ENCODE measurements at places on chromosomes 11 and 22.

GRCh38 chr11:14942745-14943144 lies 29.4 kb downstream of the CALCA start:
- no peak for DNase-seq

DNA sequence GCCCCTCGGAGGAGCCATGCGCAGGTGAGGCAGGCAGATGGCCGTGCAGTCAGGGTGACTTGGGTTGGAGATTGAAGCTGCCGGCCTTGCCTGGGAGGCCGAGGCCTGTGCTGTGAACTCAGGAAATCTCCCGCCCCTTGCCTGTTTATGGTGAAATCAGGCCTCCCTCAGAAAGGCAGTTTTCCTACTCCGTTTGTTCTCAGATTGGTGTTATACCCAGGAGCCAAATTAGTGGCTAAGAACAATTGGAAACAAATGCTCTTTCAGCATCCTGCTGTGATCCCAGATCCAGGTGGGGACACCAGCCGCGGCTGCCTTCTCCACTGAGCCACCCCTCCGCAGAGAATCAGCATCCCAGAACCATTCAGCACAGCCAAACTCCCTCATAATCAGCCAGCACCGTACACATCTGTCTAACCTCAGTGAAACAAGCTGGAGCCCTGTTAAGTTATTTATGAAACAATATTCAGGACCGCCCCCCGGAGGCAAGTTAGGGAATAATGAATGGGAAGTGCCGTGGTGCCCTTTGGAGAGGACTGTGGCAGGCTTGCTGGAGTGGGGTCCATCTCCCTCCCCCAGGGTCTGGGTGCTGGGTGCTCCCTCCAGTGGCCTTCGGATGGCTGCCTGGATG lies 60.0 kb downstream of the PKNOX2 start:
- no peak for DNase-seq

DNA sequence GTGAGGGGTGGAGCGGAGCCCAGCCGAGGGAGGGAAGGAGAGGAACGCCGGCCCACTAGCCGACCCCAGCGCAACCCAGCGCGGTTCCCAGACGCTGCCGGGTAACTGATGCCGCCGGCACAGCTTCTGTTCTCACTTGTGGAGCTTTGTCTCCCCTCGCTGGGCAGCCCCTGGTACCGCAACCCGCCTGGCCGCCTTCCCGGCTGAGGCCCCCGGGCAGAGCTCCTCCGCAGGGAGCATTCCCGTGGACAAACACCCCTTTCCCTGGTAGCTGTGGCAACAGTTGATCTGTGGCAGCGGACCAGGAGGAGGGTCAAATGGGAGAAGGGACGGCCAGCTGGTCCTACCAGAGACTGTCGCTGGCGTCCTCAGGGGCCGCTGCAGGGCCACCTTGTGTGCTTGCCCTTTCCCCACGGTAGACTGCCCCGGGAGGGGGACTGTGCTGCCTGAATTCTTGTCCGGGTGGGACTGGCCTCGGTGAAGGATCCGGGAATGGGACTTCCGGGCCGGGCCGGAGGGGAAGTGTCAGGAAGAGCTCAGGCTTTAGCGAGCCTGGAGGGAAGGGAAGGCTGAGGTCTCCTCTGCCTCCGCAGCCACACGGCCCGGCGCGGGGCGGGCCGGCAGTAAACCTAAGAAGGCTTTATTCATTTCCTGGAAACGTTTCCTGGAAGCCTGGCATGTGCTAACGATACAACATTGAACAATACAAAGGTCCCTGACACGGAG lies 468.0 kb downstream of the OPCML start:
- DNase-seq = no peak

GRCh38 chr11:95459291-95460042 lies 228.5 kb upstream of the SESN3 start:
- no peak for DNase-seq

GRCh38 chr22:45223304-45224117 lies 17.2 kb downstream of the KIAA0930 start:
- DNase-seq = no peak

DNA sequence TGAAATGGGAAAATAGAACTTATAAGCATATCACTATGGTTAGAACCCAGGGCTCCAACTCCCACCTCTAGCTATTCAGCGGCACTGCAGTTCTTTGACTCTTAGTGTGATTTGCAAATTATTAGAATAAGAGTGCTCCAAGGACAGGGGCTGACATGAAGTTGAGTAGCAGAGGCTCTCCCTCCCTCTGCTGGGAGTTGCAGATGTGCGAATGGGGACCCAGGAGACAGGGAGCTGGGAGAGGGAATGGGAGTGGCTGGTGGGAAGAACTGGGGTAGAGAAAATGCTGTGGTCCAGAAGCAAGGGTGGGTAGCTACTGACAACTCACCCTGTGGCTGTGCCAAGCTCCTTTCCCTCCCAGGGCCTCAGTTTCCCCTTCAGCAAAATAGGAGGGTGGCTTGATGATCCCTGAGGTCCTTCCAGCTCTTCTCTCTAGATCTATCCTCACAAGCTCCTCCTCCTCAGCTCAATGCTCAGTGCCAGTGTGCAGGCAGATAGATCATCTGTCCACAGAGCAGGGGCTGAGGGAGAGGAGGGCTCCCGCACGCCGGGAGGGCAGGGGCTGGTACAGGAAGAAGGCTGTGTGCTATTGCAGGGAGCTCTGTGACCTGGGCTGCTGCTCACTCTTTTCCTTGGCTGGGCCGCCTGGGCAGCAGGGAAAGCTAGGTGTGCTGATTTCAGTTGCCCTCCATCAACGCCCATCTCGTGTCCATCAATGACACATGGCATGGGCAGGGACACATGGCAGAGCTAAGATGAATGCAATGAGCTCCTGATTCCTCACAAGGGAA lies 99.0 kb downstream of the NECTIN1 start:
- no peak for DNase-seq

GRCh38 chr11:28384418-28384817 lies 276.2 kb downstream of the METTL15 start:
- DNase-seq = no peak

DNA sequence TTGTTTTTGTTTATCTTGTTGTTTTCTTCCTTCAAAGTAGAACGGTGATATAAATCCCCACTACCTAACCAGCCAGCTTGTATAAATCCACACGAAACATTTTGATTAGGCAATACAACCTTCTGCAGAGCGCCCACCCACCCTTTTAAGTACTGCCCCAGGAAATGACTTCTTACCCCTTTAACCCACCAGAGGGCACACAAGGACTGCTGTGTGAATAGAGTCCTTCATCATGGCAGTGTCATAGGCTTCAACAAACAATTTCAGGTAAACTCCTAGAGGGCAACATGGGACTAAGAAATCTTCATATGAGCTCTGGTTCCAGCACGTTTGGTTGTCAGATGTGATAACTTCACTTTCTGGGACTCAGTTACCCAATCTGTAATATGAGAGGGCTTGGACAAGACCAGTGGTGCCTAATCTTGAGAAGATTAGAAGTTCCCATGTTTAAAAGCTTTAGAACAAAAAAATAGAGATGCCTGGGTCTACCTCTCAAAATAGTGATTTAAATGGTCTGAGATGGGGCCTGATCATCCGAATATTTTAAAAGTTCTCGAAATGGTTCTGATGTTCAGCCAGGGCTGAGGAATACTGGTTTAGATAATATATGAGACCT lies 56.1 kb downstream of the PIWIL4 start:
- DNase-seq = peak; percentile 10

DNA sequence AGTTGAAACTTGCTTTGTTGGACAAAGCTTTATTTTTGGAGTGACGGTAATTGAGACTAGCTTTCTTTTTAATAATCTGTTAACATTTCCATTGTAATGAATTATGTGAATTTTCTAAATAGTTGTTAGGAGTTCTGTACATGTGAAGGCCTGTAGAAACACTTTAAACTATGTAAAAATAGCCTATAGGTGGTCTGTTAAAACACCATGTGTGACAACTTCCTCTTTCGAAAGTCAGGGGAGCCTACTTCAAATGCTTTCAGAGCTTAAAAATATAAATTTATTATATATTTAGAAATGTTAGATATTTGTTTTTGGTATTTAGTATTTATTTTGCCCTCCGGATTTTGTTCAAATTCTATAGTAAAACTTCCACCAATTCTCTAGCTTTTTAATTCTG lies 28.7 kb downstream of the DDIAS start:
- DNase-seq = no peak

DNA sequence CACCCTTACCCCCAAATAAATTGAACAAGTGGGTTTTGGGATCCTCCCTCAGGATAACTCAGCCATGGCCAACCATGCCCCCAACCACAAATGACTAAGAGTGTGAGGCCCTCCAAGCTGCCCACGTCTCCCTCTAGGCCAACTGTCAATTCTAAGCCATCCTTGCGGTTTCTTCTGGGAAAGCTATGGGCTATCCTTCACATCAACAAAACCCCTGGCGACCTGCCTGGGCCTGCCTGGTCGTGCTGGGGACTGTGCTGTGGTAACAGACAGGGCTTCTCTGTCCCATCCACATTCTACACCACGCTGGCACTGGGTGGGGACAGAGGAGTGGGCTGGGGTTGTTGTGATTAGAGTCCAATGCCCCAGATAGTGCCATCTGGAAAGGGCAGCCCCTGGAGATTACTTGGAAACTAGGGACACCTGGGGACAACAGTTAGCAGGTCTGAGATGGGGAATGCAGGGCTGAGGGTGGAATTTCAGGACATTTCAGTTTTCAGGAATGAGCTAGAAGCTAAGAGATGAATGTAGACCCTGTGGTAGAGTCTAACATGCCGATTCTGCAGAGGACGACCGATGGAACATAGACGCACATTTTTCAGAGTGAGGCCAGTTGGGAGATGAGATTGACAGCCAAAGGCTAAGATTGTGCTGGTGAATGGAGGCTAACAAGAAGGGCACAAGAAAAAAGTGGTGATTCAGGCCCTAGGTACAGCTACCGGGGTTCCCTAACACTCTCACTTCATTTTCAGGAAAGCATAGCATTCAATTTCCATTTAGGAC lies 131.9 kb downstream of the RASSF10 start:
- no peak for DNase-seq

GRCh38 chr11:76069001-76069400 lies 137.3 kb downstream of the WNT11 start:
- DNase-seq = no peak

DNA sequence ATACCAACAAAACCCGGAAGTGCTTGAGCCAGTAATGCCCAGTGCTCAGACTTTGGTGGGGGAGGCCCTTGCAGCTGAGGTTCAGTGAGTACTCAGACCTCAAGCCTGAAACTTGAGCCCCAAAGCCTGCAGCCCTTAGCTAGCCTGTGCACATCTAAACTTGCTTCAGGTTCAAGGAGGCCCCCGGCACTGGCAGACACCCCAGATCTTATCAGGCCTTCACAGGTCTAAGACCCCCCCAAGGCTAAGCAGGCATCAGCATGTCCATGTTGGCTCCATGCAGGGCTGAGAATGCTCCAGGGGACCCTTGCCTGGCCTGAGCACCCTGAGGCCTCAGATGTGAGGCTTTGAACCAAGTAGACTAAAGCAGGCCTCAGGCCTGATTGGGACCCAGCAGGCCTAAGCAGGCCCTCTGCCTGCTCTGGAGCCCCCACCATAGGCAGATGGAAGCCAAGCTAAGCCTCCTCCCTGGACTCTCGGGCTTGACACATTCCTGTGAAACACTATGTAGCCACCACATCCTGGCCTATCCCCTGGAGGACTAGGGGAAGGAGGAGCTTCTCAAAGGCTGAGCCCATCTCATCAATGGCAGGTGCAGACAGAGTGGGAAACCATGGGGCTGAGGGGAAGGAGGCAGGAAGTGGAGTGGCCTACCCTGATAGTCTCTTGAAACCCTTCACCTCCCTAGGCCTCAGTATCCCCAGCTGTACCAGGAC lies 1.2 kb upstream of the CASTOR1 start:
- DNase-seq = no peak

GRCh38 chr11:44229098-44229497 lies 80.8 kb downstream of the ALX4 start:
- DNase-seq = no peak

DNA sequence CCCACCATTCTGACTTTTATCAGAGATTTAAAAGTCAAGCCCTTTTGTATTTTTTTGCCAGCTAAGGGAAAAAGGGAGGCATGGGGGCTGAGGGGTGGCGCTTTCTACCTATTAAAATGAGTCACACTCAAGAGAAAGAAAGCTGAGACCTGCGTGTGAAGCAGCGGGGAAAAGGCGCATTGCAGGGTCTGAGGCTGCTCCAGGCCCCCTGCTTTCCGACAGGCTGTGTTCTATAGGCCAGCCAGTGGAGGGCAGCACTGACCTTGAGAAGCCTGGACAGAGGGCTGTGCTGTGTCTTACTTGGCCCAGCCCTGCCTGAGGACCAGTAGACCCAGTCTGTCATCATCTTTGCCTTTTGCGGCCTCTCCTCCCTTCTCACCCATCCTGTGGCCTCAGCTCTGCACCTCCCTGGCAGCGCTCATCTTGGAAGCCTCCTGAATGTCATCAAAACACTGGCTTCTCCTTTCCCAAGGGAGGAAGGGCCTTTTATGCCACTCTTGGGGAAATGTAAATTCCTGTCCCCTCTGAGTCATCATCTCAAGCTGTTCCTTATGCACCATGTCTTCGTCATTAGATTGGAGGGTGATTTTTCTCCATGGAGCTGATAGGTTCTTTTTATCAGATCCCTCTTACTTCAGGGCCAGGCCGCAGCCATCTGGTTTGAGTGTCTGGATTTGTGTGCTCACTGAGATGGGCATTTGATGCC lies 12.6 kb upstream of the MAPK8IP1 start:
- peak; percentile 8 for DNase-seq

GRCh38 chr11:1480191-1480554 lies 6.4 kb downstream of the MOB2 start:
- DNase-seq = no peak

- DNase-seq = no peak
Observed at GRCh38 chr11:97325693-97326092, 935.9 kb downstream of the JRKL start.

GRCh38 chr11:110318638-110319404 lies 22.4 kb upstream of the RDX start:
- no peak for DNase-seq

DNA sequence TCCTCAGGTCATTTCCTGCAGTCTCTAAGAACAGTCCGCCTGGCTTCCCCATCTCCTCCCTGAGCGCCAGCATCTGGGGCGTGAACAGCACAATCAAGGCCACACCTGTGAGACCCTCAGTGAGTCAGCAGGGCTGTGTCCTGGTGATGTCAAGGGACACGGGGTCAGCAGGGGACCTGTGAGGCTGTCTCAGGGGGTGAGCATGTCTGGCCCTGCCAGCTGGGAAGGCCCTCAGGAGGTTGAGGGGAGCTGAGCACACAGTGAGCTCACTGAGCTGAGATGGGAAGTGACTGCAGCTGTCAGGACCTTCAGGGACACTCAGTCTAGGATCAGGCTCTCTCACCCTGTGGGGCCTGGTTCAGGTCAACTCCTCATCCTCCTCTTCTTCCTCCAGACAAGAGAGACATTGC lies 46.6 kb upstream of the VPREB1 start:
- DNase-seq = no peak

GRCh38 chr11:76773921-76774361 lies 9.2 kb upstream of the TSKU start:
- DNase-seq = no peak
